ENCODE measurements at places on chromosomes 16 and 17.

DNA sequence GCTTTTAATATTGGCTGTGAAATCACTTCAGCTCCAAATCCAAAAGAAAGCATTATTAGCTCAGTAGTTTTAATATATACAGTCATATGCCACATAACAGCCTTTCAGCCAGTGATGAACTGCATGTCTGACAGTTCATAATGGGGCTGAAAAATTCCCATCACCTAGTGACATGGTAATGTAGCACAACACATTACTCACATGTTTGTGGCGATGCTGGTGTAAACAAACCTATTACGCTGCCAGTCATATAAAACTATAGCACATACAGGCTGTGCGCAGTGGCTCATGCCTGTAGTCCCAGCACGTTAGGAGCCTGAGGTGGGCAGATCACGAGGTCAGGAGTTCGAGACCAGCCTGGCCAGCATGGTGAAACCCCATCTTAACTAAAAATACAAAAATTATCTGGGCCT lies 92.2 kb downstream of the TUBD1 start:
- DNase-seq, result no peak

DNA sequence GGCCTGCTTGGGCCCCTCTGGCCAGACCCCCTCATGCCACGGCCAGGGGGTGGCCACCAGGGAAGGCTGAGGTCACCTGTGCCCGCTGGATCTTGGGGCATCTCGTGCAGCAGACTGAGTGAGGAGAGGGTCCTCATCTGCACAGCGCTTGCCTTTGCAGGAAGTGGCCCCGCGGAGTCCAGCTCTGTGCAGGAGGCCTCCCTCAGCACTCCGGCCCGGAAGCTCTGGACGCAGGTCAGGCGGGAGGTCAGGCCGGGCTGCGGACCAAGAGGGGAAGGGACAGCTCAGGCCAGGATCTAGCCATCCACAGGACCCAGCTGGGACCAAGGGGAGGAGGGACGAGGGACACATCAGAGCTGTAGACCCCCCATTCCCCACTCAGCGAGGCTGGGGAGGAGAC lies 72.4 kb downstream of the LITAF start:
- no peak for DNase-seq

GRCh38 chr17:55829995-55830612 lies 79.3 kb downstream of the PCTP start:
- no peak for DNase-seq

GRCh38 chr17:59367657-59368045 lies 36.2 kb downstream of the YPEL2 start:
- DNase-seq, result no peak

GRCh38 chr17:8794636-8795035 lies 4.5 kb downstream of the MFSD6L start:
- no peak for DNase-seq

DNA sequence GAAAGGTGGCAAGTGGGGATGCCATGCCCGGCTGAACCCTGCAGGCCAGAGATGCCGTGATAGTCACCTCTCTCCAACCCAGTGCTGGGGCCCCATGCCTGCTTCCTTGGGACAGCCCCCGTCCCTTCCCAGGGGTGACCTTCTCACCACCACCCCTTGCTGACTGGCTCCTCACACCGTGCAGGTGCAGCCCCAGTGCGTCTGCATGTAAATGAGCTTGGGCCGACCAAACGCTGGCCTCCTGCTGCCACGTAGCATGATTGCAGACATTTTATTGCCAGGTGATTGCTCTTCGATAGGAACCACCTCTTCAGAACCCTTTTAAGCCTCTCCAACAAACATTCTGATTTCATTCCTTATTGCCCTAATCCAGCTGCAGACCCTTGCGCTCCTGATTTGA lies 32.5 kb downstream of the ASIC2 start:
- no peak for DNase-seq

GRCh38 chr17:51510940-51511339 lies 250.6 kb downstream of the UTP18 start:
- no peak for DNase-seq

DNA sequence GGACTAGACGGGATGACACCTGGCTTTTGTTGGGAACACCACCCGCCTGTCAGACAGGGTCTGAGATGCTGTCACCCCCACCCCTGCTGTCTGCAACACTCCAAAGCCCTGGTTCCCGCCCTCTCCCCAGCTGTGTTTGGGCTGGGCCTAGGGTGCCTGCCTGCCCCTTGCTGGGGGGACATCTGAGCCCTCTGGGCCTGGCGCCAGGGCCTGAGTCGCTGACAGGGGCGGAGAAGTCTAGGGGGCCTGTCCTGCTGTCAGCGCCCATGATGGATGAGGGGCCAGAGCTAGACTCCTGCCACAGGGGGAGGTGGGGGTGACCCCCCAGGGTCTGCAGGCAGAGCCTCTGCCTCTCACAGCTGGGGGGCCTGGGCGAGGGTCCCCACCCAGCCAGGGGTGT lies 7.6 kb upstream of the PKMYT1 start:
- DNase-seq, result no peak

DNA sequence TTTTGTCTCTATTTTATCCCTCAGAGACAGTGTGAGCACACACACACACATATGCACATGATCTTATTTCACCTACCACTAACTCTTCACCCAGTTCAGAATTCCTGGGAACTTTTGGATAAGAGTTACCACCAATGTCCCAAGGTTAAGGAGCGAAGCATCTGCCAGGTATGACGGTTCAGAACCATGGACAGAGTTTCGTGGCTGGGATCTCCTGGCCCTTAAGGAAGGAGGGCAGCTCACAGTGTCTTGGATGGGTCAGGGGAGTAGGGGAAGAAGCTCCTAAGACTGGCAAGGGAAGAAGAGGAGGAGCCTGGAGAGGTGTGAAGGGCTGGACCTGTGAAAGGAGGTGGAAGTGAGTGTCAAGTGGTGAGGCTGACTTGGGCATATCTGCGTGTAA lies 23.0 kb upstream of the TMEM132E start:
- no peak for DNase-seq

GRCh38 chr17:43603321-43603720 lies 57.2 kb upstream of the ETV4 start:
- no peak for DNase-seq

DNA sequence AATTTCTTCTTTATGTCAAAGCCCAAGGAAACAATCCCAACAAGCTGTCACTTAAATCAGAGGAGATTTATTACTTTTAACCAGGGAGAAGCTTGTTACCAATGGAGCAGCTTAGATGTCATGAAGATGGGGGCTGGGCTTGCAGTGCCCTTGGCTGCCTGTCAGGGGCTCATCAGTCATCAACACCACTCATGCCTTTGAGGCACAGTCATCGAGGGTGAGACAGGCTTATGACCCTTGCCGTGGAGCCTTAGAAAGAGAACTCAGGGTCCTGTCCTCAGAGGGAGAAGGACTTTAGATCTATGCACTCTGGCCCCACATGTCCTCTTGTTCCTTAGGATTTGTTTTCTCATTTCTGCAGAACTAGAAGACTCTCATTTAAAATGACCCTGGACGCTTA lies 318.3 kb downstream of the CBLN1 start:
- no peak for DNase-seq

GRCh38 chr16:51872524-51872923 lies 674.4 kb downstream of the TOX3 start:
- DNase-seq, result no peak

- DNase-seq, result no peak
These were observed 25.2 kb downstream of the CEP95 start for GRCh38 chr17:64531955-64532371.

GRCh38 chr17:40038882-40039513 lies 15.2 kb downstream of the MED24 start:
- DNase-seq, result no peak
